Hypothalamus (tissue), 51 donors: ENCODE measurements at places on chromosomes 4 and X.

DNA sequence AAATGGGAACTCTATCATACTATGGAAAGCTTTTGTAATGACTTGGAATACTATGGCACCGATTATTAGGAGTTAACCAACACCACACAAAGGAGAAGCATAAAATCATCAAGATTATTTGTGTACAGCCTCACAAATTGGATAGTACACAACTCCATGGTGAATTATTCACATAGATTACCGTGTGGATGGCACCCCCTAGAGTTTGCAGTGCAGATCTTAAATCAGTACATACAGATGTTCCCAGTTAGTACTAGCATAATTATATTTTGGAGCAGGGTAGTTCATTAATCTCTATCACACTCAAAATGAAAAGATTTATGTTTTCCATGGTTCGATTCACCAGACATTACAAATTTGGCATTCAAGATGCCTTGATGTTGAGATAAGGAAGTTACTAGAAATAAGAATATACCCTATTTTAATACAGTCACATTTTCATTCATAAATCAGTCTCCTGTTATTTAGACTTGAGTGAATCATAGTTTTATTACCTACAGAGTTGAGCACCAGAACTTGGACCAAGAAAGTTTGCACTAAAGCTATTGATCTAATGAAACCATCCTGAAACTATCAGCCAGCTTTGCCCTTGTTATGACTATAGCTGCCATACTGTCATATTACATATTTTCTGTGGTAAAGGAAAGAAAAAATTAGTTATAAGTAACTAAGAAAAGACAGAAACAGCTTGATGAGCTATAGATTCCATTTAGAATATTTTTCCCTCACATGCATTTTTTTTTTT lies 531.8 kb downstream of the GLUD2 start:
- DNase-seq = peak; percentile 0

GRCh38 chr4:5854929-5855328 lies 38.0 kb downstream of the CRMP1 start:
- DNase-seq = no peak

GRCh38 chr4:125663896-125664767 lies 349.4 kb downstream of the FAT4 start:
- DNase-seq = no peak

GRCh38 chr4:104896660-104897645 lies 249.7 kb upstream of the TET2 start:
- DNase-seq = no peak

GRCh38 chr4:94819371-94820168 lies 61.8 kb downstream of the BMPR1B start:
- no peak for DNase-seq

- no peak for DNase-seq
These were observed 47.8 kb downstream of the ELF2 start for GRCh38 chr4:139129206-139129605.

DNA sequence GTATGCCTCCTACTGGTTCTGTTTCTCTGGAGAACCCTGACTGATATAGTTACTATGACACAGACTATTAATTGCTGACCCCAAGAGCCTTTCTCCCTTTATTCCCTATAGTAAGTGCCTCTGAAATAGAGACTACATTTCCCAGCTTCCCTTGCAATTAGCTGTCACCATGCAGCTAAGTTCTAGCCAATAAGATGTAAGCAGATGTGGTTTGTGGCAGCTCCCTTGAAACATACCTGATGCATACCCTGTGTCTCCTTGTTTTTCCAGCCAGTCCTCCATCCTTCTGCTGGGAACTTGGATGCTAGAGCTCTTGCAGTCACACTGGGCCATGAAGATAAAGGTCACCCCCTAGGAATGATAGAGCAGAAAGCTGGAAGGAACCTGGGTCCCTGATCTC lies 9.7 kb upstream of the TMEM165 start:
- no peak for DNase-seq

DNA sequence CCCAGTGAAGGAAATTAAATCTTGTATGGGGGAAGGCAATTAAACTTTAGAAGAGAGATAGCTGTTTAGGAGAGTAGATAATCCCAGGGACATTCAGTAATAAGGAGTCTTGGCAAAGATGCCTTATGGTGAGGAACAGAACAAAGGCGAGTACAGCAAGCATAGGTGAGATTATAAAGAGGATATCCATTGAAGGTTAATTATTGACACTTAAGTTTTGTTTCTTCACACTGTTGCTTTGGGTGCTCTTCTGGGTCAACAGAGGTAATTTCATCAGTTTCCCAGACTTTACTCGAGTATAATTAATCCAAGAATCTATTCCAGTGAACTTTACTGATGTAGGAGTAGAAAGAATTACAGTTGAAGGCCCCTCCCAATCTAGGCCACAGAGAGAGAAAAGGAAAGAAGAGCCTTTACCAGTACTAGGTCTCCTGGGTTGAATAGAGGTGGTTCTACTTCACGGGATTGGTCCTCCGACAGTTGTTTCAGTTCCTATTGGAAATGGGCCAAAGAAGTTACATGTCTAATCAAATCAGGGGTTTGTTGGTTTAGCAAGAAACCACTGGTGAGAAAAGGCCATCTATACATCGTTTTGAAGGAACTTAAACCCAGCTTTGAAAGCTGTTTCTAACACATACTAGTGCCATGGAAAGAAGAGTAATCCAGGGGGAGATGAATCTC lies 27.2 kb downstream of the EPGN start:
- no peak for DNase-seq

GRCh38 chr4:183626168-183626567 lies 32.8 kb downstream of the RWDD4 start:
- DNase-seq = no peak

DNA sequence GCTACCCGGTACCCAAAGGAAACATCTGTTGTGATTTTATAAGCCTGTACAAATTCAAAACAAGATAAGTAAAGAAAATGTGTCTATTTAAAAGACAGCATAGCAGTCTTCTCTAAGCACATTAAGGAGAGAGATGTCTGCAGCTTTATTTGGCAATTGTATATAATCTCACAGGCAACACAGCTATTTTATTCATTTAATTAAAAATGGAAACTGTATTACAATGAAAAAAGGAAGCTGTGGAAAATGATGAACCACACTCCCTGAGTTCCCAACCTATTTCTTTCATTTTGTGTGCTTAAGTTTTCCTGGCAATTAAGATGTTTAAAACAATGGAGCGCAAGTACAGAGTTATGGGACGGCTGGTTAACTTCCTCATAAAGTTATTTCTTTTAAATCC lies 78.4 kb downstream of the CBLL2 start:
- no peak for DNase-seq

- no peak for DNase-seq
These were observed 310.0 kb upstream of the AADAT start for GRCh38 chr4:170399581-170400293.

- DNase-seq = no peak
These were observed 233.3 kb downstream of the AR start for GRCh38 chrX:67777148-67777547.

GRCh38 chrX:57134702-57135101 lies 2.5 kb downstream of the SPIN2A start:
- no peak for DNase-seq

GRCh38 chrX:47179928-47180255 lies 13.7 kb upstream of the UBA1 start:
- no peak for DNase-seq

GRCh38 chrX:29728639-29729038 lies 486.7 kb upstream of the MAGEB2 start:
- DNase-seq = no peak

- DNase-seq = no peak
These were observed 137.6 kb upstream of the KLF3 start for GRCh38 chr4:38526412-38526811.

GRCh38 chr4:77821775-77822174 lies 2.6 kb upstream of the CNOT6L start:
- no peak for DNase-seq

DNA sequence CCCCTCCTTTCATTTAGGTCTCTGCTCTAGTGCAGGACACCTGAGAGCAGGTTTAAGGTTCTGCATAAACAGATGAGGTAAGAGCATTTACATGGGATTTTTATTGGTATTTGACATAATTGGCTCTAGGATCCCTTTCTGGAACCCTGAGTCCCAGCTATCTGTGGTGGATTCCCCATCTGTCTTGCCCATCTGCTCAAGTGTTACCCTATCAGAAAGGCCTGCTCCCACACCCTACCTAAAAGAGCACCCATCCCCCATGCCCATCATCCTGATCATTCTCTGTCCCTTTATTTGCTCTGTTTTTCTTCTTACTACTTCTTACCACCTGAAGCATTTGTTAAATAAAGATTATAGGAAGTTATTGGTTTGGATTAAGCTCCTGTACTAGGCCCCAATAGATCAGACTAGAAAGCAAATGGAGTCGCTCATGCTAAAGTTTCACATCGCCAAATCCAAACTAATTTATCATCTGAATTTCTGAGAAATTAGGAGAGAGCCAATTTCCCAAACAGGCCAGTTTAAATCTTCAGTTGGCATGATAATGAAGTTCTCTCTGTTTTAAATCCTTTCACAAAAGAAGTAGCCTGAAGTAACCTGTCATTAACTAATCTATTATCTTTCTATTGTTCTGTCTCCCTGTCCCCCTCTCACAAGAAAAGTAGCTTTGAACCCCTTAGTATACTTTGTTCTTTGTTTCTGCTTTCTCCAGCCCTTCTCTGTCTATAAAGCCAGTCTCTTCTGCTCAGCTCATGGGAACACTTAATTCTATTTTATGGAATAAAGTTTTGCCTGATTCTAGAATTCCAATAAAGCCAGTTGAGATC lies 178.6 kb downstream of the ZNF674 start:
- DNase-seq = no peak

DNA sequence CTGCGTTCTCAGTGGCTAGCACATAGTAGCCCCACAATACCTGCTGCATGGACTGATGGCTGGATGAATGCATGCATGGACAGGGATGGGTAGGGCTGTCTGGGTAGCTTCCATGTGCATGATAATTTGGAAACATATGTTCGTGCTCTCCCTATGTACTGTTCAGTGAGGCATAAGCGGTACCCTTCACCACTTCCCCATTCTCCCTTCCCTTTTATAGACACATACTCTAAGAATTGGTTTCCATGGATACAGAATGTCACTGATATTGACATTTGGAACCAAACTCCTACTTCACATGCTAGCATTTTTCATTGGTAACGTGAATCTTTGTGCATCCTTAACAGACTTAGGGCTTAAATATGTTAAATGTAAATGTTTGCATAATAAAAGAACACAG lies 20.4 kb downstream of the USP46 start:
- DNase-seq = no peak

GRCh38 chrX:17836830-17837229 lies 24.3 kb downstream of the RAI2 start:
- no peak for DNase-seq

GRCh38 chr4:148747721-148748268 lies 305.6 kb upstream of the NR3C2 start:
- no peak for DNase-seq

DNA sequence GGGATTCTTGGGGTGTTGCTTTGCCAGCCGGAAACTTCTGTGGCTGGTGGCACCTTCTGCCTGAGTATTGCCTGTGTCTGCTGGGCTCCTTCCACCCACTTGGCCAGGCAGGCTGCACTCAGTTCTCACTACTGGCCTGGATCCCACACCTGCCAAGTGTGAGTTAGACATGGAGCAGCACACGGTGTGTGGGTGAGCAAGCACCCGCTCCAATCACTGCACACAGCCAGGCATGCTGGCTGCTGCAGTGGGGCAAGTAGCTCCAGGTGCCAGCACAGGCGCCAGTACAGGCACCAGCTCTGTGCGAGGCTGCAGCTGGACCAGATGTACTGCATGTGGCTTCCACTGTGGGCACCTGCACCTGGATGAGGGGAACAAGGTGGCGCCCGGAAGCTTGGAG lies 23.9 kb downstream of the DCUN1D4 start:
- no peak for DNase-seq

GRCh38 chr4:176090115-176090514 lies 24.5 kb downstream of the WDR17 start:
- DNase-seq = no peak
